Fibroblast of the aortic adventitia (primary cell): ENCODE measurements at places on chromosomes 5 and 9. TPM values are rescaled to one million over a fixed set of nuclear protein-coding genes. Genes with fewer than 3 reads are reported as not detected.

Gene OR1N1
- not detected in 2 replicates for total RNA-seq

- no peak for DNase-seq
These were observed 16.8 kb upstream of the FAM174A start for GRCh38 chr5:100518377-100518776.

Gene LCP2
- total RNA-seq: not detected in 2 replicates

GRCh38 chr9:374736-375135, 160.1 kb downstream of the DOCK8 start:
- no peak for DNase-seq

Gene GRM6
- not detected in 2 replicates for total RNA-seq

Gene SLC22A5
- total RNA-seq: 6.5 TPM in 2 replicates

GRCh38 chr9:137077758-137078693, 709 bp downstream of the UAP1L1 start:
- no peak for DNase-seq

Gene CXCL14
- 0.18 and 0.33 TPM in 2 replicates for total RNA-seq

- DNase-seq: peak; percentile 34
These were observed 14.2 kb downstream of the LOX start for GRCh38 chr5:122063836-122064235.

Gene MARVELD2
- 0.63 and 0.65 TPM in 2 replicates for total RNA-seq

- DNase-seq: peak; percentile 78
These were observed 14.7 kb upstream of the CXXC5 start for GRCh38 chr5:139633295-139634027.

DNA sequence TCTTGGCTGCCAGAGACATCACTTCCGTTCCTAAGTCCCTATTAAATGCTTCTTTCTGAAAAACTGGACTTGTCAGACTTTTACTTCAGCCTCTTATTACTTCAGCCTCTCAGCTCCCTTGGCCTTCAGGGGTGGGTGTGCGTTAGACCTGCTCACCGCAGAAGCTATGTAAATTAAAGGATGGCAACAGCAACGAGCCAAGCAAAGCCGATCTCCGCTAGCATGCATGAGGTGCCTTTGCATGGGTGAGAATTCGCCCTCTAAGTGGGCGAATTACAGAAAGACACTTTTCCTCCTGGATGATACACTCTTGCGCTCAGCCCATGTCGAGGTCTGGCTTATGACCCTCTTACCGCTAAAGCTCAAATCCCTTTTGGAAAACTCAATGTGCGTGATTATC, 10.9 kb upstream of the IL3 start:
- DNase-seq: no peak

Gene SPATA31C1
- not detected in 2 replicates for total RNA-seq

Gene OMD
- 0.33 and 16.1 TPM in 2 replicates for total RNA-seq

- DNase-seq: no peak
These were observed 49.2 kb downstream of the TMEM174 start for GRCh38 chr5:73222173-73222572.

Gene ZFP2
- 0.36 and 2.7 TPM in 2 replicates for total RNA-seq

DNA sequence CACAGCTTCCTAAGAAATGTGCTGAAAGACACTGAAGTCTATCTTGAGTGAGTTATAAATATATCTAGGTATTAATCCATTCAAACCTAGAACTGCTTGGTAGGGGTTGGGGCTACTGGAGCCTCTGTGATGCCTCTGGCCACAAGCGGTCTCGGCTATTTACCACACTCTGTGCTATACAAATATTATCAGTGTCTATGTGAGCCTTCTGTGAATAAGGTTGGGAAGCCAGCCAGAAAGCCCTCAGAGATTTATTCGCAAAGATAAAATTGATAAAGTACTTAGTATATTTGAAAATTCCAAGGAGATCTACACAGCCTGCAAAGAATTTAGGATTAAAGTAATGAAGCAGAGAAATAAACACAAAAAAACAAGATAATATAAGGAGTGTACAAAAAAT, 41.4 kb downstream of the LIFR start:
- DNase-seq: no peak

- DNase-seq: peak; percentile 4
These were observed 21.7 kb downstream of the SLC6A18 start for GRCh38 chr5:1246711-1247431.

DNA sequence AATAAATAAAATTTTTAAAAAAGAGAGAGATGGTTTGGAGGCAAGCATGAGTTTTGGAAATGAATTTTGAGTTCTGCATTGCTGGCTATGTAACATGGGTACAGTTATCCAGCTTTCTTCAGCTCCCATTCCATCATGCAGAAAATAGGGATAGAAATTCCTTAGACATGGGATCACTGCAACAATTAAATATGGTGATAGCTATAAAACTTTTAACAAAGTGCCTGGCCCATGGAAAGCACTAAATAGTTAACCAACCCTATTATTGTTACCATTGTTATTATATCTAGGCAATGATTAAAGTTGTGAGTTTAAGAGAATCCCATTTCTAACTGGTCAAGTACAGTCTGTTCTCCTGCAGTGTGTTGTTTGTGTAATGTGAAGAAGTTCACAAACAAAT, 115.4 kb upstream of the GAS1 start:
- no peak for DNase-seq

Gene PRDM9
- total RNA-seq: not detected in 2 replicates

DNA sequence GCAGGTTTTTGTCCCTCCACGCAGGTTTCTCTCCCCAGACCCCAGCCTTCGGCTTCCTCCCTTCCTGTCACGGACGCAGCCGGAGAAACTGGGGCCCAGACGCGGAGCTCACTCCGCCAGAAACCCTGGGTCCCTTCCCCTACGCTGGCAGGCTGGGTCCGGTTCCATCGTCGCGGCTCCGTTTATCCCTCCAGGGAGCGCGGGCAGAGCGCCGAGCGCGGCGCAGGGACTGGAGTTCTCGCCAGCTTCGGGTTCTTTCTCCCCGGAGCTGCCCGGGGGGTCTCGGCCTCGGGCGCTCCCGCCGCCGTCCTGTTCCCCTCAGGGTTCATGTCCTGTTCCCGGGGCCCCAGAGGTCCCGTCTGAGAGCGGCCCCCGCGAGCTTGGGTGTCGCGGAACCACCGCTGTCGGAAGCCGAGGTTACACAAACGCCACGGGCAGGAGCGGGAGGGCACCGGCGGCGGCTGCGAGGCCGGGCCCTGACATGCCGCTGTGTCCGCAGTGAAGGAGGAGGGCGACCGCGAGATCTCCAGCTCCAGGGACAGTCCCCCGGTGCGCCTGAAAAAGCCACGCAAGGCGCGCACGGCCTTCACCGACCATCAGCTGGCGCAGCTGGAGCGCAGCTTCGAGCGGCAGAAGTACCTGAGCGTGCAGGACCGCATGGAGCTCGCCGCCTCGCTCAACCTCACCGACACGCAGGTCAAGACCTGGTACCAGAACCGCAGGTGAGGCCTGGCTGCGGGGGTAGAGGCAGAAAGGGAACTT, 4.6 kb downstream of the BARHL1 start:
- no peak for DNase-seq

DNA sequence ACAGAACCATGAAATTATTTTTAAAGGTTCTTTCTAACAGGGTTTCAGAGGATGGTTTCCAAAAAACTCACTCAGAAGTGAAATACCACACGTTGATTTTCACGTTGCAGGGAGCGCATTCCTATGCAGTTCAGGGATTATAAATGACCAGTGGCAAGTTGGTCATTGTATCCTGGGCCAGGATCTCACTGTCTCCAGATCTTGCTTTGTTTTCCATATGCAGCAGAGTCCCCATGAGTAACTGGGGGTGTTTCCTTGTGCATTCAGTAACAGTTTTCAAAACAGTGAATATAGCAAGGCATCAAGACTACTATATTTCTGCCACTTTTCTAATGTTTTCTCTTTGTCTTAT, 1064.9 kb upstream of the DMAC1 start:
- no peak for DNase-seq

GRCh38 chr5:553874-554273, 29.6 kb upstream of the SLC9A3 start:
- no peak for DNase-seq

DNA sequence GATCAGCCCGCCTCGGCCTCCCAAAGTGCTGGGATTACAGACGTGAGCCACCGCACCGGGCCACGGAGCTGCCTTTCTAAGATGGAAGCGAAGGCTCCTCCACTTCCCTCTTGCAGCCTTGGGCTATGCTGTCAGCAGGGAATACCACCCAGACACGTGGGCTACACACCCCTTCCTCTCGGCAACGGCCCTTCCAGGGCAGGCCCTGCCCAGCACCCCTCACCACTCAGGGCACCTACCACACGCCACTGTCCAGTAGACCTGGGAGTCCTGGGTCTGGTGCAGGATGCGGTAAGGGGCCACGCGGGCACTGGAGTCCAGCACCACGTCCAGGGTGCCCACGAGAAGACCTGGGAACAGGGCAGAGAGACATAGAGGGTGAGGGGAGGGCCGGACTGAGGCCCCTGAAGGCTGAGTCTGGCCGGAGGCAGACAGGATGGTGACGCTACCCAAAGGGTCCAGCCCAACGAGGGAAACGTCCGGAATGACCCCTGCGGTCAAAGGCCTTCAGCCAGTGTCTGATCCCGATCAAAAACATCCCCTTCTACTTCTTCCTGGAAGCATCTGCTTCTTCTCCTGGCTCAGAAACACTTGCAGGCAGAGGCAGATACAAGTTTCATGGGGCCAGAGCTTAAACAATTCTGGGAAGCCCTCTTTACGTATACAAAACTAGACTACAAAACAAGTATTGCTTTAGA, 3.1 kb downstream of the TBC1D9B start:
- DNase-seq: no peak

GRCh38 chr9:128419061-128419925, 1.4 kb upstream of the CERCAM start:
- peak; percentile 52 for DNase-seq

Gene EQTN
- total RNA-seq: not detected in 2 replicates

DNA sequence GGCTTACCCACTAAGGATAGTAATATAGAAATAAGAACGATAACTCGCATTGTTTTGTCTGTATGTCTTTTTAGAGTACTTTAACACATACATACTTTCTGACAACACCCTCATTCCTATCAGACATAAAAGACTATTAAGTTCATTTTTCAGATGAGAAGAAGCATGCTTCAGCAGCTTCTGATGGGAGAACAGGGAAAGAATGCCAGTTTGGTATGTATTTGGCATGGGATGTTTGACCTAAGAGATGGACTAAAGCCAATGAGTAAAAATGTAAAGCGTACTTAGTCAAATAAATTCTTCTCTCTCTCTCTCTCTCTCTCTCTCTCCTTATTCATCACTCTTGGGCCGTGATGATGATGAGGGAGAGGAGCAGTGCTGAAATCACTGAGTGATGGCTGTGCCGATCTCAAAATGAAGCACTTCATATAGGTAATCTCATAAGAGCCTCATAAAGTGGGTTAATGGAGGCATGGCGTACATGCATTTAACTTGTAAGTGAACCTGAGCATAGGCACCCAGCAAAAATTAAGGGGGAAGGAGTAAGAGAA, 71.5 kb downstream of the SLIT3 start:
- peak; percentile 63 for DNase-seq

Gene CA9
- total RNA-seq: 0.45 and 1.5 TPM in 2 replicates

GRCh38 chr5:41878643-41879478, 8.6 kb upstream of the OXCT1 start:
- DNase-seq: no peak

Gene CBY3
- not detected in 2 replicates for total RNA-seq

DNA sequence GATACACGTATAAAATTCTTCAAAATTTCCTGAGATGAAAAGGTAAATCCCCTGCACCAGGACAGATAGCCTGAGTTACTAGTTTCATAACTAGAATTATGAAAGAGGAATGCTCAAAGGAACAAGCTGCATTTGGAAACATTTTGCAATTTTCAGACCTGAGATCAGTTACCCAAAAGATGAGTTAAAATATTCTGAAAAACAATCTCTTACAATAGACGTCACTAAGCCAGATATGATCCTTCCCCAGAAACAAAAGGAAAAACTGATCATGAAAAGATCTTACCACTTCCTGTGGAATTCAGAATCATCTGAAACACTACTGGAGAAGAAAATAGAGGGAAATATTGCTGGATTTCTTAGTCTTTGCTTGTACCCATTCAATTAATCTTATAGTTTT, 204.7 kb downstream of the ARRDC3 start:
- DNase-seq: peak; percentile 67

Gene NMRK1
- total RNA-seq: 7.0 and 23.9 TPM in 2 replicates

GRCh38 chr9:76109953-76110352, 219.5 kb downstream of the PCSK5 start:
- no peak for DNase-seq

DNA sequence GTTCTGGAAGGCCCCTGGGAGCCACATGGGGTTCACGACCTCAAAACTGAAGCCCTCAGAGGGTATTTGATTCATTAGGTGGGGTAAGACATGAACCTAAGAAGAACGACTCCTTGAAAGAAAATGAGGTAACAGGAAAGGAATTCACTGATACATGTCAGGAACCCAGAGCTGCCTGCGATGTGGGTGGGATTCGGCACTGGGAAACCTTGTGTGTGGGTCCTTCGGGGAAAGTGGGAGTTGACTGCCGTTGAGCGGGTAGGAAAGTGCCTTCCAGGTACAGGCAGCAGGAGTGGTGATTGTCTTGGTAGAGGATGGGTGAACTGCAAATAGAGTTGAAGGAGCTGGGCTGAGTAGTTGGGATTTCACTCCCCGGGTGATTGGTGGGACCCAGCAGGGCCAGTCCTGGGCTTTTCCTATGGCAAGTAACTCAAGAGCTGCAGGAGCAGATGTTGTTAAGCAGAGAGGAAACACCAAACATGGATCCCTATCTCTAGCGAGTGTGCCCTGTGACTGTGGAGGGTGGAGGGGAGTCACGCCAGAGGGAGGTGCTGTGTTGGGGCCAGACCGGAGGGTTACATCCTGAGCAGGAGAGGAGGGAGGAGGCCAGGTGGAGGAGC, 30.8 kb downstream of the ANKRD33B start:
- DNase-seq: no peak

Gene TRIM32
- total RNA-seq: 31.5 and 33.5 TPM in 2 replicates

GRCh38 chr9:121505903-121506735, 6.5 kb upstream of the GGTA1 start:
- DNase-seq: no peak

DNA sequence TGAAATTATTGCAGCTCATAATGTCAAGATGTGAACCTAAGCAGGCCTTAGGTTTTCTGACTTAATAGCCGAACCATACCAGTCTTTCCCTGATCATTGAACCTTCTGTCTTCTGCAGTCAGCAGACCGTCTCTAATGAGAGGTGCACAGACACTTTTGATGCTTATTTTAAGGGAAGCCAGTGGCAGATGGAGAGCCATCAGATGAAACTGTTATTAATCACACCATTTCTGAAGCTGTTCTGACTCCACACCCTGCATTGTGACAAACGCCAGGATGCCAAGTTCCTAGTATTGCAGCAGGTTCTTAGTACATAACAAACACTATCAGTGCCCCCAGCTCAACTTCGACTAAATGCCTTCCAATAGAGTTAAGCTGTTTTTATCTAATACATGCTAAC, 43.0 kb downstream of the PIK3R1 start:
- DNase-seq: no peak

GRCh38 chr5:96381526-96381925, 51.5 kb downstream of the PCSK1 start:
- DNase-seq: no peak

- DNase-seq: no peak
These were observed 99.1 kb downstream of the ZNF622 start for GRCh38 chr5:16366491-16366890.

DNA sequence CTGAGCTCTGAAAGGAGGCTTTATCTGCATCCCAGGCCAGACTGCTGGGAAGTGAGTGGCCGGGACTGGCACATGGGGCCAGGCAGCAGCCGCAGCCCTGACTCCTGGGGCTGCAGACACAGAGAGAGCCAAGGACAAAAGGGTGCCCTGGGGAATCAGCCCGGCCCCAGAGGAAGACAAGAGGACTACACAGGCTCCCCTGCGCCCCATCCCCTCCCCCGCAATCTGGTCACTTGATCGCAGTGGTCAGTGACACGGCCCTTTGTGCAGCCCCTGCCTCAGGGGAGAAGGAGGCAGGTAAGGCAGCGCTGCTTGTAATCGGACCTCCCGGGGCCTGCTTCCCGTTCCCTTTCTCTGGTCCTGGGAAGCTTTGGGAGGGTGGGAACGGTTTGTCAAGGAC, 55.5 kb upstream of the FUBP3 start:
- no peak for DNase-seq
